ENCODE measurements at places on chromosomes 6 and 20.
A peak's percentile ranks its signal among the peaks of the same experiment; 100 is the strongest.

DNA sequence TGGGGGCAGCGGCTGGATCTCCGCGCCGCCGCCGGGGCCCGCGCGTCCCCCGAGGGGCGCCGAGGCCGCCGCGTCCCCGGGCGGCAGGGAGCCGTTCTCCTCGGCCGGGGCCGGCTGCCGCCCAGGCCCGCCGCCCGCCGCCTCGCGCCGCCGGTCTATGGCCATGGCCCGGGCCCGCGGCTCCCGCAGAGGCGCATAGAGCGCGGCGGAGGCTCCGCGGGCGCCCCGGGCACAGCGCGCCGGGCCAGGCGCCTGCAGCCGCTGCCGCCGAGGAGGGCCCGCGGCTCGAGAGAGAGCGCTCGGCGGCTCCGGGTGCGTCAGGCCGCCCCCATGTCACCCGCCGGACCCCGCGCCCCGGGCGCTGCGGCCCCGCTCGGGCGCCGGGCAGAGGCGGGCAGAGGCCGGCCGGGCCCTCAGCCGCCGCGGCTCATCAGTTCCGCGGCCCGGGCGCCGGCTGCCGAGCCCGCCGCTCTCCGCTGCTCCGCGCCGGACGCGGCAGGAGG is 404 bp downstream of the SLC22A23 start:
- peak; percentile 49 for DNase-seq

GRCh38 chr6:3835055-3835731 is 14.0 kb upstream of the FAM50B start:
- DNase-seq, result no peak

DNA sequence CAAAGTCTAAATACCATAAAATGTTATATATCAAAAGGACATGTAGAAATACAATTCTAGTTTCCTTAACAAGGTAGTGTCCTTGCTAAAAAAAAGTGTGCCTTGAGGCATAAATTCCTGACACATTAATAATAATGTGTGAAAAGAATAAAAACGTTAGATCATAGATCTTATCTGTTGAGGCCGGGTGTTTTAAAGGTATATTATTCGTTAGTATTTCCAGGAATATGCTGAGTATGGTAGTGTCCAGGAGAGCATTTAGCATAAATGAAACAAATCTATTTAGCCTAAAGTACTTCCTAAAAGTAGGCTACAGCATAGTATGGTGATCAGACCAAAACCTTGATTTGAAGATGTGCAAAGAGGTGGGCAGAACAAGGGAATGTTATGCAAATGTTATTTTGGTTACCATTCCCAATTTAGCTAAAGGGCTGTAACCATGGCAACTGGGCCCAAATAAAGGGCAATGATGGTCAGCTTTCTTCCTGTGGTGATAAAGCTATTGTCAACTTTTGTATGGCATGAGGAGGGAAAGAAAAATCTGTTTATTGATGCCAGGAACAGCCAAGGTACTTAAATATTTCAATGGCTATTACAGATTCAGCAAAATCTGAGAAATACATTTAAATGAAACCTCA is 18.9 kb downstream of the MKKS start:
- DNase-seq, result no peak

- no peak for DNase-seq
Measured at GRCh38 chr6:45448417-45449389, 71.0 kb upstream of the SUPT3H start.

DNA sequence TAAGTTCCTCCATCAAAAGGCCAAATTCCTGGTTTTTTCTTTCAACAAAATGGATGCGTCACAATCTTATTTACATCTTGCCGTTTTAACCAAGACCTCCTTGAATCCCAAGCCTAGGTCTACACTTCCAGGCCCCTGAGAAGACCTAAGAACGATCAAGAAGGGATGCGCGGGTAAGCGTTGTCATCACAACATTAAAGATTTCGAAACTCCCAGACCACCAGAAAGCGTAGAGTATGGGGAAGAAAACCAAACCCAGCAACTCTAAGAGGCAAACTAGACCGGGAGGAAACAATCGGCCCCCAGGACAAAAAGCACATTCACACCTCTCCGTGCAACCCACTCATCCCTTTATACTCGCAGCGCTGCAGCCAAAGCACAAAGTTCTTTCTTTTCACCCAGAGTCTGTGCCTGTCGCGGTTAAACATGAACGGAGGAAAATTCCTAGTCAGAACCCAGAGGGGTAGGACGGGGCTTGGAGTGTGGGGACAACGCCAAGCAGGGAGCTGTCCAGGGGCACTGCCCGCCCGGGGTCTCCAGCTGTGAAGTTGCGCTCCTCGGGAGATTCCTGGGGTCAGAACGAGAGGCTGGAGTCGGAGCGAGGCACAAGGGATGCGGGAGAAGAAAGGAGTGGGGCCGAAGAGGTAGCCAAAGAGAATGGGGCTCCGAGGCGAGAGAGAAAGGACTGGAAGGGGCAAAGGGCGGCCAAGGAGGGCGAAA is 725 bp downstream of the OSER1 start:
- no peak for DNase-seq

Data from GM12892 (cell line).